ENCODE measurements at places on chromosomes 7 and 10. TPM values are rescaled to one million over a fixed set of nuclear protein-coding genes. Genes with fewer than 3 reads are reported as not detected.

GRCh38 chr7:101900103-101900502 lies 82.7 kb downstream of the CUX1 start:
- peak; percentile 9 for DNase-seq

DNA sequence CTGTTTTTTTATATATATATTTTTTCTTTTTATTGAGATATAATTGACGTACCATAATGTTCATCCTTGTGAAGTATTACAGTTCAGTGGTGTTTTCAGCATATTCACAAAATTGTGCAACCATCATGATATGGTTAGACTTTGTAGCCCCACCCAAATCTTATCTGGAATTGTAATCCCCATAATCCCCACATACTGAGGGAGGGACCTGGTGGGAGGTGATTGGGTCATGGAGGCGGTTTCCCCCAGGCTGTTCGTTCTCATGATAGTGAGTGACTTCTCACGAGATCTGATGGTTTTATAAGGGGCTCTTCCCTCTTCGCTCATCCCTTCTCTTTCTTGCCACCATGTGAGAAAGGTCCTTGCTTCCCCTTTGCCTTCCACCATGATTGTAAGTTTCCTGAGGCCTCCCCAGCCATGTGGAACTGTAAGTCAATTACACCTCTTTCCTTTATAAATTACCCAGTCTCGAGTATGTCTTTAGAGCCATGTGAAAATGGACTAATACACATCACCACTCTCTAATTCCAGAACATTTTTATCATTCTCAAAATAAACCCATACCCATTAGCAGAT lies 73.9 kb upstream of the SMNDC1 start:
- DNase-seq = no peak

GRCh38 chr10:104663563-104663962 lies 22.5 kb downstream of the SORCS3 start:
- no peak for DNase-seq

DNA sequence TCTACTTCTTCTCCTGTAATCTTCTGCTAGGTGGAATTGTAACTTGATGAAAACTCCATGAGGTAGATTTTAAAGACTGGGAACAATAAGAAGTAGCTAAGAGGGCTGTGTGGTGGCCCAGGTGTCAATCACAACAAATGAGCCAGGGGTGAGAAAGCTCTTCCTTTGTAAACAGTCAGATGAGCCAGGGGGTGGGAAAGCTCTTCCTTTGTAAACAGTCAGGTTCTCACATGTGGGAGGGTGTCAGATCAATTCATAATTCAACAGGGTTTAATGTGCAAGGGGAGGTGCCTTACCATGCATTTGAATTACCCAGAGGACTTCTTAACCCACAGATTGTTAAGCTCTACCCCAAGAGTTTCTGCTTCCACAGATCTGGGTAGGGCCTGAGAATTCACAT lies 312.4 kb upstream of the AUTS2 start:
- DNase-seq = no peak

GRCh38 chr7:91565499-91566401 lies 301.5 kb downstream of the FZD1 start:
- peak; percentile 38 for DNase-seq

DNA sequence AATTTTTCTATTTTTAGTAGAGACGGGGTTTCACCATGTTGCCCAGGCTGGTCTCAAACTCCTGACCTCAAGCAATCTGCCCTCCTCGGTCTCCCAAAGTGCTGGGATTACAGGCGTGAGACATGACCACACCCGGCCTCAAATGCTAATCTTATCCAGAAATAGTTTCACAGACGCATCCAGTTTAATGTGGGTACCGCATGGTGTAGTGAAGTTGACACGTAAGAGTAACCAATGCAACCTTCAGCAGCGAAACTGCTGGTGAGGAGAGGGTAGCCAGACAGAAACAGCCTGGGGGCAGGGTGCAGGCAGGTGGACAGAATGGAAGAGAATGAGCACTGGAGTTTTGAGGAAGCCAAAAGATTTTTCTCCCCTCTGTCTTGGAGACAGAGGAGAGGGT lies 63.5 kb upstream of the FAM180A start:
- DNase-seq = no peak

DNA sequence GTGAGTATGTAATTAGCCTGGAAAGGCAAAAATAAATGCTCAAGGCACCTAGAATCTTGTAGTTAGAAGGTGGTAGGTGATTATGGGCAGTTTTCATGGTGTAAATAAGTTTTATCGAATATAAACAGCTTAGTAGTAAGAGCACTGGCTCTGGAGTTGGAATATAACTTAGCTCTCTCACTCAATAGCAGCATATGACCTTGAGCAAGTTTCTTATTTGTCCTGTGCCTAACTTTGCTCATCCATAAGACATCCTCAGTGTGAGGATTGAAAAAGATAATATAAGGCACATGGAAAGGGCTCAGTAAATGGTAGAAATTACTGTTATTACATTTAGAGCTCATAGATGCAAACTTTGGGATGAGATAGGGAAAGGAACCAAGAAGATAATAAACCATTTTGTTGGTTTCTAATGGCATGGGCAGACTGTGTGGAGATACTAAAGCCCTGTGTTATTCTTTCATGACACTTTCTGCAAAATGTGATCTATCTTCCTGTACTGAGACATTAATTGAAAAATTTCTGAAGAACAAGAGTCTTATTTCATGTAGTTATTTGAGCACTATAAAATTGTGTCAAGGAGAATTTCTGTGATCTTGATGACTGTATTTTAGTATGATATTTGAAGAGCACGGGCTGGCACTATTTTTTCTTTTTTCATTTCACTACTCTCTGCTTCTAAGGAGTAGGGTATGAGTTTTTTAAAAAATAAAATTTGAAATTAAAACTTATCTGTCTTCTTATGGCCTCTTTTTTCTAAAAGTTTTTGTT lies 3.1 kb downstream of the SLK start:
- no peak for DNase-seq

GRCh38 chr7:93316730-93317129 lies 84.6 kb downstream of the VPS50 start:
- no peak for DNase-seq

DNA sequence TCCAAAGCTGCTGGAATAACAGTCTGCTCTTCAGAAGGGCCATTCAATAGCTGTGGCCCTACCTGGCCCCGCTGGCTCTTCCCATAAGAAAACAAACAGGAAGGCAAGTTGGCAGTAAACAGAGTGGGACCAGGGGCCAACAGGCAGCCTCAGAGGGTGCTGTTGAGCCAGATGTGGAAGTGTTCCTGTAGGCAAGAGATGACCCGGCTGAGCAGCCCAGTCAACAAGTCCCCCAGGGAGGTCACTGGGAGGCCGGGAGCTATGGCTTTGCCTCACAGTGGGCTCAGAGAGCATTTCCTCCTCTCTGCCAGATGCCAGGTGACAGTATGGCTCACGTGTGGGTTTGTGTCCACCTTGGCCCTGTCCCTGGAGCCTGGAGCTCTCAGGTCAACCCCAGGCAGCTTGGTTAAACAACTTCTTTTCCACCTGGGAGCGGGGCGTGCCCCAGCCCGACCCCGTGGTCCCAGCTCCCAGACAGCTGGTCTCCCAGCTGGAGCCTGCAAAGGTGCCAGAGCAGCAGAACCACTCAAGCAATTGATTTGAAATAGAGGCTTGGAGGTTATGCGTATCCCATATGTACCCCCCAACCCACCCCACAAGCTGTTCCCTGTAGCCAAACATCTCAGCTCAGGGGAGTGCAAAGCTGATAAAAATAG lies 33.8 kb upstream of the LOXL4 start:
- DNase-seq = no peak

- peak; percentile 9 for DNase-seq
These were observed 321.1 kb downstream of the PARD3 start for GRCh38 chr10:34494012-34494411.

DNA sequence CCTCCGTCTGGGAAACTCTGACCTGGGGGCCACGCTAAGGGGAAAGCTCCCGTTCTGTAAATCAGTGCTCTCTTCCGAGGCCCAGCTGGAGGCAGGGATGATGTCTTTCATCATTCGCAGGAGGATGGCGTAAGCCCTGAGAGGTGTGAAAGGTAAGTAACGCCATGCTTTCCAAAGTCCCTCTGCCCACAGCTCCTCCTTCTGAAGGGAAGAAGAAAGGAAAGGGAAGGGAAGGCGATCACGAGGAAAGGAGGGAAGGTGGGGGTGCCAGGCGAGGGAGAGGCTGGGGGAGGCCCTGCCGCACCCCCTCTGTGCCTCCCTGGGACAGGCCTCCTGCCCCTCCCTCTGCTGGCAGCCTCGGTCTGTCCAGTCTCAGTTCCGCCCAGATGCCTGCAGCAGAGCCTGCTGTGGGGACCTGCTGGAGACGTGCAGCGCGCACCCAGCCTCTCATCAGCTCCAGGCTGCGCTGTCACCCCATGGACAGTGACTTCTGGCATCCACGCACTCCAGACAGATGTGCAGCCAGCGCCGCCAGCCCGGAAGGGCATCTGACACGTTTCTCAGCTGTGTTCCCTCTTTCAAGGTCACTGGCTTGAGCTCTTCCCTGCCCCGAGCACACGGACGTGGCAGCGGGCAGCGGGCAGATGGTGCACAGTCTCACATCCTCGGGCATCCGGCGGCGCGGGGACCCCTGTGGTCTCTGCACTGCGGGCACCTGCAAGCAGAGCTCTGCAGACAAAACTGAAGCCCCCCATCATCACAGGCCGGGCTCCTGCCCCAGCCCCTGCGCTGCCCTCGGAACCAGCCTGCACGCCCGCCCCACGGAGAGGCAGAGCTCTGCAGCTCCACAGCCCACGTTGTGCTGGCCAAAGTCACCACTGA lies 60.6 kb downstream of the INSIG1 start:
- DNase-seq = no peak

GRCh38 chr7:99029466-99030435 lies 114.2 kb downstream of the SMURF1 start:
- DNase-seq = no peak

DNA sequence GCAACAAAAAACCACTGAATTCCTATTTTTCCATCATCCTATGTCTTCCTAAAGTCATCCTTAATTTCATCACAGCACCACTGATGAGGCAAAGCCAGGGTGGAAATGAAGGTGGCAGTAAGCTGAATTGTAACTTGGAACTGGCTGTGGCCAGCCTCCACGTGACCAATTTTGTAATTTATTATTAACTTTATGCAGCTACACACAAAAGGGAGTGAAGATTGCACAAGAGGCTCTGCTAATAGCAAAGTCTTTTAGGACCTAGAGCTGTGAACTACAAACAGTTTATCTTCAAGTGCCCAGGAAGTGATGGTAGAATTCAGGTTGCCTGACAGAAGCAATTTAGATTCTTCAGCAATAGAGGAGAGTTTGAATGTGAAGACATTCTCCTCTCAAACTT lies 176.4 kb downstream of the CCDC71L start:
- no peak for DNase-seq

DNA sequence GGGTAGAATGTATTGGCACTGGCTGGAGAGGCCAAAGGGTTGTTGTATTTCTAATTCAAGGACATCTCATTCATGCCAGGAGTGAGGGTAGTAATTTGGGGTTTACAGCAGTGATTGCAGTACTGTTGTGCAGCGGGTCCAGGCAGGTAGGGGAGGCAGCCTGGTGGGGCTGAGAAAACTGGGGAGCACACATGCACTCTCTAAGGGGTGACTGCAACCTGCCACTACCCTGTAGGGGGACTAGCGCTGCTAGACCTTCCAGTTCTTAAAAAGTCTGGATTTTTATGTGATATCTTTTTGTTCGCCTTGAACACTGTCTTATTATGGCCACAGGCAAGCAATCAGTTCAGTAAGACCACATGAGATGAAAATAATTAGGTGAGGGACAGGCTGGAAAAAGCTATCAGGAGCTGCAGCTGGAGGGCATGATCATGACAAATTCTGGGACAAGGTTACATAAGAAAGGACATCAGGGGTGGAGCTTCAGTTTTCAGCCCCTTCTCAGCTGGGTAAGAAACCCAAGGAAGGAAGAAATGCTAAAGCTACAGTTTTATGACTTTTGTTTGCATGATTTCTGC lies 149.0 kb downstream of the ARHGAP21 start:
- DNase-seq = no peak

DNA sequence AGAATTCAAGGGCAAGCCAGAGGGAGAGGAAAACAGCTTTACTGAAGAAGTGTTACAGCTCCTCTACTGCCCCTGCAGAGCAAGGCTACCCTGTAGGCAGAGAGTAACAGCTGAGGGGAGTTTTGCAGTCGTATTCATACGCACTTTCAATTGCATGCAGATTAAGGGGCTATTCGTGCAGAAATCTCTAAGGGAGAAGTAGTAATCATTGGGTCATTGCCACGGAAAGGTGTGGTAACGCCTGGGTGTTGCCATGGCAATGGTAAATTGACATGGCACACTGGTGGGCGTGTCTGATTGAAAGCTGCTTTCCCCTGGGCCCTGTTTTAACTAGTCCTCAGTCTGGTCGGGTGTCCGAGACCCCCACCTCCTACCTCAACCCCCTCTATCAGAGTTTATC lies 227.2 kb downstream of the NSUN6 start:
- no peak for DNase-seq

DNA sequence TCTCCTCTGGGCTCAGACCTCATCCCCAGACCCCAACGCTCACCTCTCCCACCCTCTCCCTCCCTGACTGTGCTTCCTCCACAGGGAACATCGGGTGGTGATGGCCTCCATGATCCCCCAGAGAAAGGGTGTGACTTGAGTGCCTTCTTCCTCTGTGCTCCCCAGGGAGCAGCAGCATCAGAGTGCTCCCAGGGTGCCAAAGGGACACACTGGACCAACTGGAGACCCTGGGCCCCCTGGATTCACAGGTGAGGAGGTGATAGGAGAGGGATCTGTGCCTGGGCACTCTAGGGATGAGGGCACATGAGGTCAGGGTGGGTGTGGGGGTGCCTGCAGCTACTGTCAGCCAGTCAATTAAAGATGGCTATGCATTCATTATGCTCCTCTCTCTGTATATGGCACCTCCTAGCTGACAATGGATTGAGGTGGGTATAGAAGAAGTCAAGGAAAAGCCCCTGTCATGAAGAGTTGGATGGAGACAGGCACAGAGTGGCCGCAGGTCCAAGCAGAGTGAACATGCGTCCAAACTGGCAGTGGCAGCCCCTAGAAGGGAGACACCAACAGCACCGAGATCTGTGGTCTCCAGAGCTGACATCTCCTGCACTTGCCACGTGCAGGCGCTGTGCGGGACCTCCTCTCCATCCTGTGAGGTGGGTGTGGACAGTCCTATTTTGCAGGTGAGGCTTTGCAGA lies 15.5 kb upstream of the VOPP1 start:
- DNase-seq = no peak

- no peak for DNase-seq
These were observed 69.0 kb downstream of the SNX10 start for GRCh38 chr7:26360650-26361049.

GRCh38 chr10:116670706-116671105 lies 50.0 kb downstream of the PNLIPRP2 start:
- DNase-seq = no peak

Gene HPSE2
- not detected for total RNA-seq

Gene CYP2W1
- total RNA-seq = not detected

Gene AKR1C4
- not detected for total RNA-seq

Gene AGBL3
- 0.40 TPM for total RNA-seq

Gene EPHB6
- total RNA-seq = 3.6 TPM

Gene NCF1
- total RNA-seq = not detected

Gene ZNF503
- 8.8 TPM for total RNA-seq
